ENCODE measurements at places on chromosomes 13 and 19.

GRCh38 chr19:7505682-7506384 lies 10.1 kb upstream of the ZNF358 start:
- DNase-seq, result no peak

- DNase-seq, result no peak
Observed at GRCh38 chr19:2983351-2984214, 6.2 kb downstream of the TLE6 start.

DNA sequence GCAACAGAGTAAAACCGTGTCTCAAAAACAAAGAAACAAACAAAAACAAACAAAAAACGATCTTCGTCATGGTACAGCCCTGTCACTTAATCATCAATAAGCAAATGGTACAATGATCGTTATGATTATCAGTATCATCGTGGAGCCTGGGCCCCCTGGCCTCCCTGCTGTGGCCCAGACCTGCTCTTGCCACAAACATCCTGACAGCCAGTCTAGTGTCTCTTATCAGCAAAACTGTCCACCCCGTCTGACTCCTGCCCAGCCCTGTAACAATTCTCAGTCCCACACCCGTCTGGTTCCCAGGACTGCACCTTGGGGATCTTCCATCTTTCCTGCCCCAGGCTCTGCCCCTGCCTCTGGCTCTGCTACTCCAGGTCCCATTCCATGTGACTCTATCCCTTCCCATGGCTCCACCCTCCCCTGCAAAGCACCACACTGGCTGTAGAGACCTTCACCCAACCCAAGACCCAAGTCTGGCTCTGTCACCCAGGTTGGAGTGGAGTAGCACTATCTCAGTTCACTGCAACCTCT lies 5.7 kb downstream of the ZNF653 start:
- DNase-seq, result no peak

- DNase-seq, result no peak
Observed at GRCh38 chr13:113433391-113433916, 19.8 kb downstream of the ADPRHL1 start.

DNA sequence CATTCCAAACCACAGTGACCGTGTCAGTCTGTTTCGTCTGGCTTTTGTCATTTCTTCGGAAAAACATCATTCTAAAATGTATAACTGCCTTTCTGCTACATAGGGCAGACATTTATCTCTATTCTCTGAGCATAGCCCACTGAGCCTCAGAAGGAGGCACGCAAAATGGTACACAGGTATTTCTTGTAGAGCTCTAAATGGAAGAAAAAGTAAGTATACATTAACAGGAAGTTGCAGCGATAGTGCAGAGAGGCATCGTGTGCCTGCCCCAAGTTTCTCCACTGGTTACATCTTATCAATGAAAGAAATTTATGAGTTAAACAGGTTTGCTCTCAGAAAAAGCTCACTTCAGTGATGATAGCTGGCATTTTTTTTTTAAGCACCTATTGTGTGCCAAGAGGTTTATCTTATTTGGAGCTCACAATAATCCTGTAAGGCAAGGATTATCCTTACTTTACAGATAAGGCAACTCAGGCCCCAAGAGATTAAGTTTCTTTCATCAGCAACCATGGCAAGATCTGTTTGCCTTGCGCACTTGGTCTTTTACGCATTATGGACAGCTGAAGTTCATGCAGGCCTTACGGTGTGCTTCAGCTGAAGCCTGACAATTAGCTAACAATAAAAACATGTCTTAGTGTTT lies 1.2 kb upstream of the RCBTB2 start:
- no peak for DNase-seq

DNA sequence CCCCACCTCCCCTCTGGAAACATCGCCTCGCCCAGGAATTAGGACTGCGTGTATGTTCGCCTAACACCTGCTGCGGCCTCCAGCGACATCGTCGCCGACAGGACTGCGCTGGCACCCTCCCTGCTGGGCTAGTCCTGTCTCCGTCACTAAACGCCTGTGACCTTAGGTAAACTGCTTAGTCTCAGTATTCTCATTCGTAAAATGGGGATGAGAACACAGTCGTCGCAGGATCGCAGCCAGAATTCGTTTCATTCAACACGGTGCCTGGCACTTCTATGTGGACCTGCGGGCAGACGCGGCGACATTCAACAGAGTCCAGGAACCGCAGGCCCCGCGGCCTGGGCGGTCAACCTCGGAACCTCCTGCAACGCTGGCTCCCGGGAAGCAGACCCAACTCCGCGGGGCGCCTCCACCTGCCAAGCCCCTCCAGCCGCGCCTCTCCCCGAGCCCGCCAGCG lies 485 bp downstream of the CRYL1 start:
- DNase-seq, result peak; percentile 22

- no peak for DNase-seq
Observed at GRCh38 chr13:23696610-23697009, 126.4 kb downstream of the TNFRSF19 start.

- no peak for DNase-seq
Observed at GRCh38 chr13:105952973-105953290, 582.5 kb downstream of the EFNB2 start.

DNA sequence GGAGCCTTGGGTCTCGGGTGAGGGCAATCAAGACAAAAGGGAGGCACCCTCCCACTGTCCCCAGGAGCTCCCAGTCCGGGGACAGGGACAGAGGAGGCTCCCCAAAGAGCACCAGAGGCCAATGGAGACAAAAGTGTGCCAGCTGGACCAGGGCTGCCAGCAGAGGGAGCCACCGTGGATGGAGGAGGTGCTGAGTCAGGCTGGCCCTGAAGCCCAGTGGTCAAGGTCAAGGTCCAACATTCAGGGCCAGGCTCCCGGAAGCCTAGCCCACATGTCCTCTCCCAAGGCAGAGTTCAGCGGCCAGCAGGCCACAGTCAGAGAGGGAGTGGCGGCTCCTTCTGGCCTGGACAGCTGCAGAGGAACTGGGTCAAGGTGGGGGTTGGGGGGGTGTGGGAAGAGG lies 8.4 kb downstream of the COL5A3 start:
- DNase-seq, result no peak

DNA sequence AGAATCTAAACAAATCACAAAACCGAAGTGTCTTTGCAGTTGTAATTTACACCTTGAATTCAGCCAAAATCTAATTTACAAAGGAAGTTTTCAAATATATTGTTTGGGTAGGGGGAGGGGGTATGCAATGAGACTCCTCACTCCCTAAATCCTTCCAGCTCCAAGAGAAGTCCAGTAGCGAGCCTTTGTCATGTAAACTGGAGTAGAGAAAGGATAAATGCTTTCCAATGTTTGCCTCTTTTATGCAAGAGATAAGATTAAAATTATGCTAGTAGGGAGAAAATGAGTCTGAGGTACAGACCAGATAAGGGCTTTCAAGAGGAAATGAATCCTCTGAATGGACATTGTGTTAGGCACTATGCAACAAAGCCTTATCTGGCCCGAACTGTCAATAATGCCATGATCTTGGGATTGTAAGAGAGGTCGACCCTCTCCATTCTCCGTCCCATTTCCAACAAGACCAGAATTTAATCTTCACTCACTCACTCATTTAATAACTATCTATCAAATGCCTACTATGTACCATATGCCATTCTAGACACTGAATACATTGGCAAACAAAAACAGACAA lies 199.2 kb downstream of the LACC1 start:
- no peak for DNase-seq

- DNase-seq, result no peak
Observed at GRCh38 chr13:29428310-29429181, 166.9 kb downstream of the SLC7A1 start.

DNA sequence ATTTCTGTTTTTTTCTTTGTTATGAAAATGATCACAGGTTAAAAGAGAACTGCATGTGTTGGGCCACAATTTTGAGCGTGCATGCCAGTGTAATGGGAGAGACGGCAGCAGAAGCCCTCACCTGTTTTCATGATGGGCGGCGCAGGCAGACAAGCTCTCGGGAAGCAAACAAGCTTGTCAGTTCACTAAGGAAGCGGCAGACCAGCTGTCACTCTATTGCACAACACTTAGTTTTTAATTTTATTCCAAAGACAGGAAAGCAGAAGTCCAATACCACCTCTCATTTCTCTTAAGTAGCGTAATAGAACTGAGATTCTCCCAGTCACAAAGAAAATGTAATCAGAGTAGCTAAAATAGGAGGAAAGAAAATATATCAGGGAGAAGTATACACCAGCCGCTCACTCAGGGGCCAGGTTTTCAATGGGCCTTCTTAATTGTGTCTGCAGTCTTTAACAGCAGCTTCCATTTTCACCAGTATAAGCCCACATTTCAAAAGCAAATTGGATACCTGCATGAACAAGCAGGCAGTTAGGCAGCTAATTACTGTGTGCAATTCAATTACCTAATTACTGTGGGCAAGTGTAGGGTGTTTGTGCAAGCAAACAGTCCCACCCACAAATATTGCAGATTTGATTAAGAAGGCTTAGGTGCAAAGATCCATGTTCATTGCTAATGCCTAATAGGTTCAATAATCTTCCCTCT lies 711.4 kb downstream of the DIAPH3 start:
- DNase-seq, result no peak

DNA sequence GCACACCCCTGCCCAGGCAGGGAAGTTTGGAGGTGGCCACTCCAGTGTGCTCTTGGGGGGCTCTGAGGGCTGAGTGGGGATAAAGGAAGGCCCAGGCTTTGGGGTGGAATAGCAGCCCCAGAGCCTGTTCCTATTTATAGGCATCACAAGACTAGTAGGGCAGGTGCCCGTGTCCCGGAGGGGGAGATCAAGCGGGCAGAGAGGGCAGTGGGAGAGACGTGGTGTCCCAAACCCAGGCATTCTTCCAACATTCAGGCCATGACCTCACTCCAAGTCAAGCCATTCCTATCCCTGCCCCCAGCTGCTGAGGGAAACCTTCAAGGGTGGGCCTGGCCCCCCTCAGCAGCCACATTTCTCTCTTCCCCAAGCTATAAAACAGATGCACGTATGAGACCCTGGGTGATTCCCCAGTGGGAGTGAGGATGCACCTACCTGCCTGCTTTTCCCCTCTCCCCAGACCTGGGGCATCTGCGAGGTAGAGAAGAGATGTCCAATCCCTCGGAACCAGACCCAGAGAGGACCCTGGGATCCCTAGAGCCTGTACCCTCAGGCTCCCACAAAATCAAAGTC lies 3.9 kb downstream of the WIZ start:
- no peak for DNase-seq

- no peak for DNase-seq
Observed at GRCh38 chr13:75838366-75839005, 202.4 kb downstream of the LMO7 start.

DNA sequence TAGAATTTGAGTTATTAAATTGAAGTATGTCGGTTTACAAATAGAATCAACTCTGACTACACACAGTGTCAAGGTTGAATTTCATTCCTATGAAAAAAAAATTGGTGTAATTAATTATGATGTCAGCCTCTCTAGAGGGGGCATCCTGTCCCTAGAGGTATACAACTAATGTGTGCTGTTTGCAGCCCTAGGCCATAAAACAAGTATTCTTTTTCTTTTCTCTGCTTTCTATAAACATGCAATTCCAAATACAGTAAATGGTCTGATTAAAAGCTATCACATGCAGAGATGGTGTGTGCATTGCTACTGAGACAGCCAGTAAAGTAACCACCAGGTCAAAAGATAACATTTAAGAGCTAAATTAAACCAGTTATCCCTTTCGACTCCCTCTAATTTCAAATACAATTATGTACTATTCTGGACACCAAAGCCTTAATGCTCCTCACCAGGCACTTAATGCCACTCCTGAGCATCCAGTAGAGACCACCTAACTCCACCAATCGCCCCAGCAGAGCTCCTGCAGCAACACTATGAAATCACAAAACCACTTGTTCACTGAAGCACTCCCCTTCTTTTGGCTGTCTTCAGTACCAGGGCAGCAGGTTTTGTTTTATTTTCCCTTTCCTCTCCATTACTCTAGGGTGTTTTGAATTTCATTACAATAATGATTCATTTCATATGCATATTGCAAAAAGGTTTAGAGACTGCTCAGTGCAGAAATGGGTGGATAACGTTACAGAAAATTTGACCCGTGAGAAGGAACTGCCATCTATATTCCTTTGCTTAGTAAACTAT lies 426.9 kb downstream of the PCDH9 start:
- DNase-seq, result no peak

DNA sequence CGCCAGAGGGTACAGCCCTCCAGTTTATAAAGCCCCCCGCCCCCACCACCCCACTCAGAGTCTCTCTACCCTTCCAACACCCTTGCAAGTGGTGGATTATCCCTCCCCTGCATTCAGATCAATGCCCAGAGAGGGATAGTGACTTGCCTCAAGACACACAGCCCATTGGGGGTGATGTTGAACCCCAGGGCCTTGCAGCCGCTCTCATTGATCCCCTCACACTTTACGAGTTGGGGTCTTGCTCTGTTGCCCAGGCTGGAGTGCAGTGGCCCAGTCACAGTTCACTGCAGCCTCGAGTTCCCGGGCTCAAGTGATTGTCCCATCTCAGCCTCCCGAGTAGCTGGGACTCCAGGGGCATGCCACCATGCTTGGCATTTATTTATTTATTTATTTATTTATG lies 11.2 kb downstream of the TLE2 start:
- DNase-seq, result no peak
